ENCODE measurements at places on chromosomes 4 and X. TPM values are rescaled to one million over a fixed set of nuclear protein-coding genes. Genes with fewer than 3 reads are reported as not detected.

- no peak overlapping the region for H3K4me3 ChIP-seq
- peaks cover 3% of the 10 kb centered on the region for H3K27me3 ChIP-seq
- H3K36me3 ChIP-seq, result 0 out of 2 replicates have a peak, but pooled peaks cover 4% of the 10 kb centered on the region
- peaks cover 46% of the 10 kb centered on the region for H3K4me1 ChIP-seq
- H3K27ac ChIP-seq, result peak overlapping the region; percentile 99
- peak; percentile 59 for DNase-seq
Observed at GRCh38 chr4:184347251-184348239, 126.8 kb downstream of the IRF2 start.

GRCh38 chr4:161320377-161320776 lies 843.4 kb downstream of the FSTL5 start:
- DNase-seq, result peak; percentile 24
- H3K4me3 ChIP-seq, result no peak overlapping the region
- no peaks in the 10 kb centered on the region for H3K27me3 ChIP-seq
- H3K27ac ChIP-seq, result no peak overlapping the region

DNA sequence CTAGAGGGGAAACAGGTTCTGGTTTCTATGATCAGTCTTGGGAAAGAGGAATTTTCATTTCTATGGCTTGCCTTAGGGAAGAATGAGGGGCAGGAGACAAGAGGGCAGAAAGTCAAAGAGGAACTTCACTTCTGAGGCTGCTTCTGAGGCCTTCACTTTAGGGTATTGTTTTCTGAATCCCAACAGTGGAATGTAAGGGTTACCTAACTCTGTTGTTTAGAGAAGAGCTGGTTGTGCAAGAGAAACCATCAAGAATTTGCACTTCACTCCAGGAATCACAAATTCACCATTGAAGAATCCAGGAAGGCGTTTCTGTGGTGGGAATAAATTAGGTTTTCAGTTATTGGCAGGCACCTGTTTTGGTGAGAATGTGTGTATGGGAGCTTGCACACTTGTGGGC lies 126.7 kb upstream of the AMOT start:
- no peak overlapping the region for H3K4me3 ChIP-seq
- no peaks in the 10 kb centered on the region for H3K27me3 ChIP-seq
- peaks cover 15% of the 10 kb centered on the region for H3K4me1 ChIP-seq
- DNase-seq, result no peak

- H3K36me3 ChIP-seq, result 0 out of 2 replicates have a peak, but pooled peaks cover 2% of the 10 kb centered on the region
- H3K4me3 ChIP-seq, result no peak overlapping the region
- H3K27me3 ChIP-seq, result peaks cover 3% of the 10 kb centered on the region
- no peak overlapping the region for H3K27ac ChIP-seq
- no peaks in the 10 kb centered on the region for H3K4me1 ChIP-seq
Observed at GRCh38 chr4:83371235-83371634, 36.6 kb upstream of the HPSE start.

The MAGEC2 gene
- total RNA-seq, result 0.09 TPM

The MAGEC1 gene
- not detected for total RNA-seq
